Lung (tissue), 17 donors: ENCODE measurements at places on chromosomes 11 and 22. TPM values are rescaled to one million over a fixed set of nuclear protein-coding genes. Genes with fewer than 3 reads are reported as not detected.

- no peak overlapping the region for H3K27ac ChIP-seq
- H3K27me3 ChIP-seq = peaks cover 2% of the 10 kb centered on the region
- no peaks in the 10 kb centered on the region for H3K36me3 ChIP-seq
- no peak for DNase-seq
- no peak overlapping the region for H3K4me3 ChIP-seq
These were observed 13.7 kb upstream of the NNMT start for GRCh38 chr11:114282488-114282887.

GRCh38 chr11:86790195-86790725, 10.1 kb upstream of the PRSS23 start:
- H3K27ac ChIP-seq = no peak overlapping the region
- H3K27me3 ChIP-seq = no peaks in the 10 kb centered on the region
- no peak for DNase-seq

GRCh38 chr11:34405079-34405858, 33.5 kb upstream of the CAT start:
- no peak overlapping the region for H3K4me3 ChIP-seq
- H3K27me3 ChIP-seq = no peaks in the 10 kb centered on the region
- H3K27ac ChIP-seq = no peak overlapping the region
- no peak for DNase-seq

DNA sequence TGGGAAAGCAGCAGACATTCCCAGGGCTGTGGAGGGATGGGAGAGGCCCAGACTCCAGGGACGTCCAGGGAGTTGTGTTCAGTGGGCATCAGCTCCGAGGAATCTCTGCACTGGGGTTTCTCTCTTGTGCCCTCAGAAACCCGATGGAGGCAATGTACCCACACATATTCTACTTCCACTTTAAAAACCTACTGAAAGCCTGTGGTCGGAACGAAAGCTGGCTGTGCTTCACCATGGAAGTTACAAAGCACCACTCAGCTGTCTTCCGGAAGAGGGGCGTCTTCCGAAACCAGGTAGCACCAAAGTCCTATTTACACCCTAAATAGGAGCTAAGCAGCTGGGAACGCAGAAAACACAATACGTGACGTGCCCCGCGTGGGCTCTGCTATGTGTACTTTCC, 8.3 kb downstream of the APOBEC3D start:
- no peak overlapping the region for H3K4me3 ChIP-seq
- peaks cover 3% of the 10 kb centered on the region for H3K36me3 ChIP-seq
- no peaks in the 10 kb centered on the region for H3K27me3 ChIP-seq

The TPBGL gene
- 0.11 TPM for total RNA-seq

- peak overlapping the region; percentile 68 for H3K27ac ChIP-seq
- DNase-seq = peak; percentile 94
- peaks cover 30% of the 10 kb centered on the region for H3K36me3 ChIP-seq
- no peak overlapping the region for H3K4me3 ChIP-seq
These were observed 20.3 kb downstream of the WNT11 start for GRCh38 chr11:76185931-76186401.
